ENCODE measurements at places on chromosomes 2 and 18.

DNA sequence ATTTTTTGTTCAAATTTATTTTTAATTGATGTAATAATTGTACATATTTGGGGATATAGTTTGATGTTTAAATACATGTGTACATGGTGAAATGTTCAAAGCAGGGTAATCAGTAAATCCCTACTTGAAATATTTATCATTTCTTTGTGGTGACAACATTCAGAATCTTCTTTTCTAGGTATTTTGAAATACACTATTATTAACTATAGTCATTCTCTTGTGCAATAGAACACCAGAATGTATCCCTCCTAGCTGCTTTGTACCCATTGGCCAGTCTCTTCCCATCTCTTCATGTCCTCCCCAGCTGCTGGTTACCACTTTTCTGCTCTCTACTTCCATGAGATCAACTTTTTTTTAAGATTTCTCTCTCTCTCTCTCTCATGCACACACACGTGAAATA, 126.5 kb downstream of the ZNF407 start:
- peak; percentile 49 for DNase-seq

DNA sequence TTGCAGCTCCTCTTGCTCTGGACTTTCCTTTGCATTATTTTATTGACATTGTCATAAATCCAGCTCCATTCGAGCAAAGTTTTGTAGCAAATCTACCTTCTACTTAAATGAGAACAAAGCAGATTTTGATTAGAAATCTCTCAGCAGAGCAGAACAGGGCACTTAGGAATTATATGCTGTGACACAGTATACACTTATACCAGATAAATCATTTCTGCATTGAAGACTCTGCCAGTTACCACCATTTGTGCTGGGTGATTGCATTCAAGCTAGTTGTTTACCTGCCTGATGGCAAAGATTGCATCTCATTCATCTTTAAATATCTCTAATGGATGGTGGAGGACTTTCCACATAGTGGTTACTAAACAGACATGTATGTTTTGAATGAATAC, 441.7 kb upstream of the HNMT start:
- no peak for DNase-seq

- no peak for DNase-seq
Observed at GRCh38 chr2:188399159-188399558, 107.5 kb downstream of the GULP1 start.

DNA sequence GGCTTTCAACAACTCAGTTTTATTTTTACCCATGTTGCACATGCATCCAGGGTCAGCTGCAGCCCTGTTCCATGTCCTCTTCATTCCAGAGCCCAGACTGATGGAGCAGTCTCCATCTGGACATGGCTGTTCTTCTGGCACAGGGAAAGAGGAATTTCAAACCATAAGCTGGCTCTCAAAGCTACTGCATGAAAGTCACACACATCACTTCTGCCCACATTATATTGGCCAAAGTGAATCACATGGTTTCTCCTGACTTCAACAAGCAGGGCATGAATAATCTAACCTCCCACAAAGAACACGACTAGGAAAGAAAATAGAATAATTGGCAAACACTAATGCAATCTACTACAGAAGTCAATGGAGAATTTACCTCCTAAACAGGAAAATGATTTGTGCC, 94.2 kb downstream of the FTCDNL1 start:
- no peak for DNase-seq

DNA sequence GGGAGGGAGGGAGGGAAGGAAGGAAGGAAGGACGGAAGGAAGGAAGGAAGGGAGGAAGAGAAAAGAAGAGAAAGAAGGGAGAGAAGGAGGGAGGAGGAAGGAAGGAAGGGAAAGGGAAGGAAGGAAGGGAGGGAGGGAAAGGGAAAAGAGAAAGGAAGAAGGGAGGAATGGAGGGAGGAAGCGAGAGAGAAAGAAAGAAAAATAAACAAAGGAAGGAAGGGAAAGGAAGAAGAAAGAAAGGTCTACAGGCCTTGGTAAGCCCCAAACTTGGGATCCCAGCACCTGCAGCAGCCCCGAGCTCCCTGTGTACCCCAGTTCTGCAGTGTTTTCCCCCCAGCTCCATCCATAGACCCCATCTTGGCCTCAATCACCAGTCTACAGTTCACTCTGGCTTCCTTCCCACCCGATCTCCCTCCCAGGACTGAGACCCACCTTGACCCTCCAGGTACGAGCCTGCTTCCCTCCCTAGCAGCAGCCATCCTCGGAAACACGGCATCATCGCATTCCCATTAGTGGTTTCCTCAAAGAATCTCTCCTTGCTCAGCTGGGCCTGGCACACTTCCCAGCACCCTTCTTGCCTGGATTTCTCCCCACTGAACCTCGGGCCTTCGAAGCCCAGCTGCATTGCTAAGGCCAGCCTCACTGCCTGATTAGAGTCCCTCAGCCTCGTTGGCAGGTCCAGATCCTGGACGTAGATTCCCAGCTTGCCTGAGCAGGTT, 46.1 kb upstream of the SH3BP4 start:
- DNase-seq, result no peak

- peak; percentile 83 for DNase-seq
Observed at GRCh38 chr2:157830696-157831570, 45.2 kb downstream of the ACVR1 start.

GRCh38 chr2:180781276-180781675, 199.1 kb upstream of the UBE2E3 start:
- no peak for DNase-seq

- DNase-seq, result no peak
Observed at GRCh38 chr2:153873052-153874048, 1.6 kb downstream of the GALNT13 start.

- DNase-seq, result no peak
Observed at GRCh38 chr2:236676136-236676873, 106.7 kb downstream of the ACKR3 start.

DNA sequence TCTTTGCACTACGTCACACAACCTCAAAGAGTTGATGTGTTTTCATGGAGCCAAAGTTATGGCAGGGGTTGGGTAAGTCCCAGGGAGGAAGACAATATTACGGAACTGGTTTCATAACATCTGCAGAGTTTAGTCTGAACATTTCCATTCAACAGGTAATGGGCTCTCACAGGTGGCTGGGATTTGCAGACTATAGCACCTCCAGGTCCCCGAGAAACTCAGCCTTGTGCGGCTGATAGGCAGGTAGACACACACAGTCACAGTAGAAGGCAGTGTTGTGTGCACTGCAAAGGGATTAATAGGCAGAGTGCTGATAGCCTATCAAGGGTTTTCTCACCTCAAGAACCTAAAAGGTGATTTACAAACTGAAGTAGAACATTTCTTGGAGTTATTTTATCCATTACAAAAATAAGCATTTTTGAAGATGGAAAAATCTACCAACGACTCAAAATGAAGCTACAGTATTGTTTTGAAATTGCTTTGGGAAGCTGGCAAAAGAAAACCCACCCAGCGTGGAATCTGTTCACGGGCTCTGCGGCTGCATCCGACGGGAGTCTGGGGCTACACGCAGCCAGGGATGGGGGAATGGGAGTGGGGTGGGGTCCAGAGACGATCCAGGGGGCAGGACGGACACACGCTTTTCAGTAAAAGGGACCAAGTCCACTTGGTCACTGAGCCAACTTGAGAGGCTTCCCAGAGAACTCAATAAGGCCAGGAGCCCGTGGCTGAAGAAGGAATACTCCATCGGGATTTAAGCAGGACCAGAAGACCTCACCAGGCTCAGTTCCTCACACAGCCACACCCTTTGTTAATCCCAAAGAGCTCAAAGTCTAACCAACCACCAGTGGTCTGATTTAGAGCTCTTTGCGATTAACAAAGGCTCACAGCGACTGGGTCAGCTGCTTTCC, 82.9 kb downstream of the CHRNA1 start:
- DNase-seq, result peak; percentile 60

DNA sequence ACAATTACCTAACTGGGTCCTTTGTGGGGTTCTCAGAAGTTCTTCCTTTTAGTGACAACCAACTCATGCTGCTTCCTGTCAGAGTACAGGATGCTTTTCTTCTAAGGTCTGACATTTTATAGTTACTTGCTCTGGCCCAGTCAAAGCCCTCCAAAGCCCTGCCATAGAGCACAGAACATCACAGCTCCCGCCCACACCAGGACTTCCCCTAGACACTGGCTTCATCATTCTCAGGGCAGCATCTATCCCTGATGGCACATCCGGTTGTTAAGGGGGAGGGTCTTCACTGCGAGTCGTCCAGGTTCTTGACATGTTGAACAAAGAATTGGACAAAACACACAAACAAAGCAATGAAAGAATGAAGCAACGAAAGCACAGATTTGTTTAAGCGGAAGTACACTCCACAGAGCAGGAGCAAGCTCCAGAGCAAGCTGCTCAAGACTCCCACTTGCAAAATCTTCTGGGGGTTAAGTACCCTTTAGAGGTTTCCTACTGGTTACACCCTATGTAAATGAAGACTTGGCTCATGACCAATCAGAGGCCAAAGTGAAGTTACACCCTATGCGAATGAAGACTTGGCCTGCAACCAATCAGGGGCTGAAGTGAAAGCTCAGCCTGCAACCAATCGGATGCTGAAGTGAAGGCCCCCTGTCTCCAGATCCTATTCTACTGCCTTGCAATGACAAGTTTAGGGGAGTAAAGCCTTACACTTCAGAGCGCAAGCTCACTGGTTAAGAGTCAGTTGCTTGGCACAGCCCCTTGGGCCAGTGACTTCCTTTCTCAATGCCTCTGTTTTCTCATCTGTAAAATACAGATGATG, 79.0 kb downstream of the HDAC4 start:
- DNase-seq, result no peak

DNA sequence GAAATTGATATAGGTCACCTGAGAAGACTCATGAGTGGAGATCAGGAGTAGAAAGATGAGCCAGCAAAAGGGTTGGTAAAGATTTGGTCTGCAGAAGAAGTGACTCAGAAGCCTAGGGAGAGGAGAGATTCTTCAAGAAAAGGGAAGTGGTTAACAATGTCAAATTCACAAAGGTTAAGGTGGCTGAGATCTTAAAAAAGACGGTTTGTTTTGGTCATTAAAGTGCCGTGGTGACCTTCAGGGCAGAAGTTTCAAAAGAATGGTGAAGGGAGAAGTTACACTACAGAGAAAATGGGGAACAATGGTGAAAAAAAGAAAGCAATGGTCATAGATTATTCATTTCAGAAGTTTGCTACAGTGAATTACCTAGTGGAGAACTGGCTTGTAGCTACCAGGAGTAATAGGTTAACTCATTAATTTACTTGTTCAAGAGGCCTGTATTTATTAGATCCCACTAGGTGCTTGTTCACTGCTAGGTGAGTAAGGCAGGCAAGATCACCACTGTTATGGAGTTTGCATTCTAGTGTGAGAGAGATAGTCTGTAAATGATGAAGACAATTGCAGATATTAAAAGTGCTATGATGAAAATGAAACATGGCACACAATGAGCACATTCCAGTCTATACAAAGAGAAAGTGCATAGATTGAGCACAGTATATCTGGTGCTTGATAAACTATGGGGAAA, 43.0 kb downstream of the FBXO48 start:
- no peak for DNase-seq

- DNase-seq, result no peak
Observed at GRCh38 chr2:10241641-10242430, 60.9 kb upstream of the HPCAL1 start.

- no peak for DNase-seq
Observed at GRCh38 chr2:42949125-42949524, 156.7 kb upstream of the HAAO start.

DNA sequence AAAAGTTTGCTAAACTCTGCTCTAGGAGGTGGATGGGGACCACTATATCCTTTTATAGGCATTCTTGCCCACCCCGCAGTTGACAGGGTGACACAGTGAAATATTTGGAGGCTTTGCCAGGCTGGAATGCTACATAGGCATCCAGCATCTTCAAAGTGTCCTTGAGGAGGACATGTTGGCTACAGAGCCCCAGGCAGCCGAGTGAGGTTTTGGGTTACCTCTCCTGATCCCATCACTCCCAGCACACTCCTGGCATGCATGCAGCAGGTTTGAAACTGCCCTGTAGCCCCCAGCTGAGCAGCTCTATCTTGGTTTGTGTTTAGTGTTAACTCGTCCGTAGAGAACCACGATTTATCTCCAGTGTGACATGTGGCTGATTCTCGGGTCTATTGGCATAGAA, 7.3 kb downstream of the FOSL2 start:
- no peak for DNase-seq

- DNase-seq, result no peak
Observed at GRCh38 chr2:241376808-241377207, 20.7 kb downstream of the FARP2 start.

GRCh38 chr2:406231-406630, 118.3 kb upstream of the ALKAL2 start:
- DNase-seq, result no peak

DNA sequence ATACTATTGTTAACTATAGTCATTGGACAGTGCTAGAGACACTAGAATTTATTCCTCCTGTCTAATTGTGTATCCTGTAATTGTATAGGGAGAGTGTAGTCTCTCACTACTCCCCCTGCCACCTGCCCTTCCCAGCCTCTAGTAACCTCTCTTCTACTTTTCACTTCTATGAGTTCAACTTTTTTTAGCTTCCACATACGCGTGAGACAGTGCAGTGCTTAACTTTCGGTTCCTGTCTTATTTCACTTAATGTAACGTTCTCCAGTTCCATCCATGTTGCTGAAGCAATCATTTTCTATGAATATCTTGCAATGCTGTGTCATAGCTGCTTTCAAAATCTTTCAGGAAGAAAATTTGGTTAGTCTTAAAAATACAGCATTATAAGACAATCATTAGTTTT, 22.8 kb upstream of the RUFY4 start:
- DNase-seq, result no peak

- no peak for DNase-seq
Observed at GRCh38 chr2:3585261-3586109, 9.4 kb upstream of the COLEC11 start.

GRCh38 chr18:7979714-7980113, 412.6 kb downstream of the PTPRM start:
- DNase-seq, result no peak

DNA sequence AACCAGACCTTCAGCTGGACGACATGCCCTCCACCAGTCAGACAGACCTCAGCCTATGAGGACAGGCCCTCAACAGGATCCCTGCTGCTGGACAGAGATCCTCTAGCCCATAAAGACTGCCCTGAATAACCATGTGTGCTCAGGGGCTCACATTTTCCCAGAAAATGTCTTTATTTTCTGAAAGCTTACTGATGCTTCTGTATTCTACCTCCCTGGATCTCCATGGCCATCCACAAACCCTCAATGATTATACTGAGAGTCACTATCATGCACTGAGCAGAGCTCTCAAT, 1.8 kb upstream of the PTPN18 start:
- DNase-seq, result no peak

- peak; percentile 4 for DNase-seq
Observed at GRCh38 chr18:49017813-49018553, 67.2 kb upstream of the SMAD7 start.

DNA sequence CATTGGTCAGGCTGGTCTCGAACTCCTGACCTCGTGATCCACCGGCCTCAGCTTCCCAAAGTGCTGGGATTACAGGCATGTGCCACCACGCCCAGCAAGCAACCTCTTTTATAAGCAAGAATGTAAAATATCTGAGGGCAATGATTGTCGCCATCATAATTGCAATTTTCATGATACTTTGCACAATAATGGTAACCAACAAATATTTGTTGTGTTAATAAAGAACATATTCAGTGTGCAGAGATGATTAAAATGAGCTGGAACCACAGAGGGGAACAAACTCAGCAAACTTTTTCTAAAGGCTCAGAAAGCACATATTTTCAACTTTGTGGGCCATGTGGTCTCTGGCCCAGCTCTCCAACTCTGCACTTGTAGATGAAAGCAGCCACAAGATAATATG, 115.2 kb upstream of the SIX2 start:
- DNase-seq, result no peak

All from AG20443 (cell line).